ENCODE measurements at places on chromosomes 7 and 10. TPM values are rescaled to one million over a fixed set of nuclear protein-coding genes. Genes with fewer than 3 reads are reported as not detected.

BMPR1A gene
- total RNA-seq = 14.6 TPM

CYP3A7 gene
- not detected for total RNA-seq

NRBF2 gene
- 18.4 TPM for total RNA-seq

- no peak for DNase-seq
Observed at GRCh38 chr7:35736725-35737124, 41.8 kb upstream of the HERPUD2 start.

DNA sequence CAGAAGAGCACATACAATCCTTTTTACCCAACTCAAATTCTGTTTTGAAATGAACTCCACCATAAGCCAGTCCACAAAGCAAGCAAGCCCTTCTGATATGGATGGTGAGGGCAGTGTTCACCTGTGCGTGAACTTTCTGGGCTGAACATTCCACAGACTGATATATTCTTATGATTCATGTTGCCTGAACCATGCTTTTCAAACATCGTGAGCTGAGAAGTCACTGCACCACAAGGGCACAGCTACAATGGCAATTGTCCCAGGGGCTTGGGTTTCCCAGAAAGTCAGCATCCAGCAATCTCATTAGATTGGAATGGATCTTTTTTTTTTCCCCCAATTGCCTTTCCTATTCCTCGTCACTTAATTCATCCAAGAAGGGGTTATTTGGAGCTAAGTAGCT lies 86.9 kb upstream of the ZNF438 start:
- DNase-seq = no peak

GRCh38 chr10:86100581-86101061 lies 266.0 kb downstream of the GRID1 start:
- DNase-seq = no peak

DNA sequence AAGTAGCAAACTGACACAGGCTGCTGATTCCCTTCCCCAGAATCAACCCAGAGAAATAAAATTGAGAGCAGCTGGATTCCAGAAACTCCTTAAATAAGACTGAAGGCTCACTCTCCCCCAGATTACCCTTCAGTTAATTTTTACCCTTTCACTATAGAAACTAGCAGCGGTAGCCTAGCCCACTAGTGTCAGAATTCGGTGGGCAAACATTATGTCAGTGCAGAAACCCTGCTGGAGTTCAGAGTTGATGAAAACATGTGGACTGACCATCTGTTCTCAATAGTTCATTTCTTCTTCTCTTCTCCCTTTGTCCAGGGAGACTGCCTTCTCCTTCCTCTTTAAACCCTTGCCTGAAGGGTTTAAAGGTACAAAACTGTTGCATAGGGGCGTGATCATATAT lies 100.1 kb downstream of the PODXL start:
- no peak for DNase-seq

GRCh38 chr10:70564901-70565351 lies 37.6 kb downstream of the PRF1 start:
- no peak for DNase-seq

DNA sequence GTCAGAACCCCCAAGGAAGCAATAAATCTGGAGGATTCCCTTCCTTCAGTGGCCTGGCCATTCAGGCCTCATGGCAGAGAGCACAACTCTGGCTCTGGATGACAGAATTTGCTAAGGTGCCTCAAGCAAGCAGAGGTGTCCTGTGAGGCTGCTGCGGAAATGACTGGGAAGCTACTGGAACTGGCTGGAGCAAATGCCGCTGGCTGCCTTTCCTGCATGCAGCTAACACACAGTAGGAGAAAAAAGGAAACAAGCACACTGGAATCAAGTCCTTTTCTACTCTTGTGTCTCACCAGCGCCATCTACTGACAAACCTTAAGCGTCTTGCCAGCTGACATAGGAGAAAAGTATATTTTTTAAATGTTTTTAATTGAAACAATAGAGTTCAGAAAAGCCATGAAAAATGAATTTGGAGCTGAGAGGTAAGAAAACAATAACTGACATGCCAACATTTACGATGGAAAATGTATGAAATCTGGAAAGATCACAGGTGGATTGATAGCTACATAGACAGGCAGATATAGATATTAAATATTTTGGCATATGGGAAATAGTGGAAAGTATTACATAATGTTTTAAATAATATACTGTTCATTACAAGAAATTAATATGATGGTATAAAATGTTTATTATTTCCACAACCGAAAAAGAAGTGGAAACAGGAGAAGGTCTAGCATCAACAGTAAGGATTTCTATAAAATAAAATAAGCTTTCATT lies 951.6 kb downstream of the ANKRD7 start:
- peak; percentile 42 for DNase-seq

- DNase-seq = no peak
Observed at GRCh38 chr7:101171442-101171837, 6.1 kb upstream of the VGF start.

DNA sequence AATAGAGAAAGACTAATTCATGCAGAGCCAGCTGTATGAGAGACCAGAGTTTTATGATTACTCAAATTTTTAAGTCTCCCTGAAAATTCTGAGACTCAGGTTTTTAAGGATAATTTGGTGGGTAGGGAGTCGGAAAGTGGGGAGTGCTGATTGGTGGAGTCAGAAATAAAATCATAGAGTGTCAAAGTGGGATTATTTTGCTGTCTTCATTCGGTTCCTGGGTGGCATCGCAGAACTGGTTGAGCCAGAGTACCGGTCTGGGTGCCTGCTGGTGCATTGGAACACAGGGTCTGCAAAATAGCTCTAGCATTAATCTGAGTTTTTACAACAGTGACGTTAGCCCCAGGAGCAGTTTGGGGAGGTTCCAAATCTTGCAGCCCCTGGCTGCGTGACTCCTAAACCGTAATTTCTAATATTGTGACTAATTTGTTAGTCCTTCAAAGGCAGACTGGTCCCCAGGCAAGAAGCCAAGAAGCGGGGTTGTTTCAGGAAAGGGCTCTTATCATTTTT lies 32.4 kb downstream of the GPRIN2 start:
- no peak for DNase-seq

- DNase-seq = no peak
Observed at GRCh38 chr7:99190359-99191009, 17.4 kb downstream of the KPNA7 start.

- DNase-seq = no peak
Observed at GRCh38 chr10:80504158-80504811, 33.4 kb upstream of the SH2D4B start.

- no peak for DNase-seq
Observed at GRCh38 chr7:43460733-43461348, 122.1 kb upstream of the STK17A start.
